GM19239 (cell line): ENCODE measurements at places on chromosomes 6 and 20.

- no peak for DNase-seq
These were observed 68.3 kb downstream of the NOL4L start for GRCh38 chr20:32516583-32517517.

DNA sequence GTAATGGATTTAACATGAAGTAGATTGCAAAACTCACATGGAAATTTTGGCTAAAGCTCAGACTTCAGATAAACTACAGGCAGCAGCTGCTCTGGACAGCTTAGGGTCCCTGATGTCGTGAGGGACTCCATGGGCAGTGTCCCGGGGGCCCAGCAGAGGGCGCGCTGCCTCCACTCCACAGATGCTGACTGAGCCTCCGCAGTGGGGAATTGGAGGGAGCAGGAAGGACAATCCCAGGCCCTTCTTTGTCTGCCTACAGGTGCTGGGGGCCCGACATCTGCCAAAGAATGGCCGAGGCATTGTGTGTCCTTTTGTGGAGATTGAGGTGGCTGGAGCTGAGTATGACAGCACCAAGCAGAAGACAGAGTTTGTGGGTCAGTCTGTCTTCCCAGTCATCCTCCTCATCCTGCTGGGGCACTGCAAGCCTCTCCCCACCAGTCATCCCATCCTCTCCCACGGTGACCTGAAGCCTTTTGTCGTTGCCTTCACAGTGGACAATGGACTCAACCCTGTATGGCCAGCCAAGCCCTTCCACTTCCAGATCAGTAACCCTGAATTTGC lies 35.9 kb downstream of the PLCG1 start:
- DNase-seq, result peak; percentile 68

DNA sequence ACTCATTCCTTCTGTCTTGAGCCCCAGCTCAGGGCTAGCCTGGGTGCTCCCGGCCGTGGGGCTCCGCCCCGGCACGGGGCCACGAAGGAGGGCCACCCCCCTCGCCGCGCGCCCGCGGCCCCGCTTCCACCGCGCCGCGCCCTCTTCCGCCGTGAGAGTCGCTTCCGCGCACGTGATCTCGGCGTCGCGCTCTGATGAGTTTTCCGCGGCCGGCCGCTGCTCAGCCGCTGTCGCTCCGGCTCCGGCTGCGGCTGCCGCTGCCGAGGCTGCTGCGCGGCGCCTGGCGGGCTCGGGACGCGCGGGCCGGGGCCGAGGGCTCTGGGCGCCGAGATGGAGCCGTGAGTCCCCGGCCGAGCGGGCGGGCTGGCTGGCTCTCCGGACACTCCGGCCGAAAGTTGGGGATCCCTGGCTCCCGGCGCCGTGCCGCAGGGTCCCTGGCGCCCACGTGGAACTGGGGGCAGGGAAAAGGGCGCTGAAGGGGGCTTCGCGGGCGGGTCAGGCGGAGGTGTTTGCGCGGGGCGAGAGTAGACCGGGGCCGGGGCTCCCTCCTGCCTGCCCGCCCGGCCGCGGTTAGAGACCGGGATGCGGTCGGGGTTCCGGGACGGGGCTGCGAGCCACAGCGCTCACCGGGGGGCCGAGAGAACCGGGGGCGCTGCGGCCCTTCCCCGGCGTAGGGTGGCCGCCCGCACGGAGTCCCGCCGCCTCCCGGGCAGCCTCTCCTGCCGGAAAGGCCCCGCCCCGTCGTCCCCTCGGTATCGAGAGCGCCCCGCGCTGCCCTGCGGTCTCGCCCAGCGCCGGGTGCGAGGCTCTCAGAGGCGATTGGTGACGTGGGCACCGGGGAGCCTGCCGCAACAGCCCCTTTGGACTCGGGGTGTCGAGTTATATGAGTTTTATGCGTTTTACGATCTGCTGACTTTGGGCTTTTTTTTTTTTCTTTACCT lies at the start of gene TMEM181:
Gene TMEM181, plus strand, starts transcription at position 197 of the 941 bp plus-strand sequence. Its CDS starts 134 bp downstream, at position 331.
- peak; percentile 84 for DNase-seq

DNA sequence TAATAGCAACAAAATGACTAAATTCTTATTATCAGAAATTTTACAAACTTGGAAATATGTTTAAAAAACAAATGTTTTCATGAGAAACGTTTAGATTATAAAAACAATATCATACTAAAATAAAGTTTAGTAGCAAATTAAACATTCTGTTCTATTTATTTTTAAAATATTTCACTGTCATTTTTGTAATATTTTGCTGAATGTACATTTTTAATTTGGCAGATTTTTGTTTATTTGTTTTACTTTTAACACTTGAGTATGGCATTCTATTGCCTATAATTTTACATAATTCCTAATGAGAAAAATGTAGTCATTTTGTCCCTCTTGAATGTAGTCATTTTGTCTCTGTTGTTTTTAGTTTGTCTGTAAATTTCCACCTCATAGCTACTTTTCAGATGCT lies 1400.2 kb downstream of the GRIK2 start:
- DNase-seq, result no peak

DNA sequence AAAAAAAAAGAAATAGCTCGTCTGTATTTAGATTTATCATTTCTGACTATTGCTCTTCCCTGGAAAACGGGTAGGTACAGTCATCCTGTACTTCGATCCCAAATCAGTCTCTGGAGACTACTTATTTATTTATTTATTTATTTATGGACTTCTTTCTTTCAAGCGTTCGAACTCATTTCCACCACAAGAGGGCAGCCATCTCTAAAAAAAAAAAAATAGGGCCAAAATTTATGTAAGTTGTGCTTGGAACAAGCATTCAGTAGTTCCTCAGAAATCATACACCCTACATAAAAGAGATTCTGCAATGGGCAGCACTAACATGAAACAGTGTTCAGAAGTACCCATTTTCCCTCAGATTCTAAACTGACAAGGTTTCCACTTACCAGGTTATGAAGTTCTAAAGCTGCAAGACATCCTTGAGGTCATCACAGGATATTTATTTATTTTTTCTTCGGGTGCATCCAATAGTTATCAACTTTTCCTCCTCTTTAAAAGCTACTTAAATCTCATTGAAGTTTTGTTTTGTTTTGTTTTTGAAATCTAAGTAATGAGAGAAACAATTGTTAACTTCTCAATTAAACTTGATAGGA lies 1.9 kb upstream of the BMP2 start:
- DNase-seq, result no peak

GRCh38 chr6:51788121-51788520 lies 299.3 kb downstream of the PKHD1 start:
- no peak for DNase-seq

GRCh38 chr6:139028215-139028657 lies 309 bp upstream of the ABRACL start:
- DNase-seq, result no peak

DNA sequence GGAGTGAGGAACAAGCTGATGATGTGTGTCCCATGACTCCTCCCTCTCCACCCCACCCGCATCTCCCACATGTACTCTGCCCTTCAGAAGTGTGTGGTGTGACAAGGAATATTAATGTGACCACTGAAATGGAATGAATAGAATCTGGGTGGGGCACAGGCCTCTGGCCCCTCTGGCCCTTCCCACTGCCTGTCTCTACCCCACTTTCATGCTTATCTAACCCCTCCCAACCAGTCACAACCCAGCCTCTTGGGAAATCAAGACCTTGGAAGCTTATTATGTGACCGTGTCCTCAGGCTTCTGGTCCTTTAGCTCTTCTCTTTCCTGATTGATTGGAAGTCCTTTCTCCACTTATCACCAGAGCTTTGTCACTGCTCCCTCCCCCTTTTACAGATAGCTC lies 312.2 kb upstream of the SOX4 start:
- DNase-seq, result no peak

GRCh38 chr6:44049163-44049988 lies 77.9 kb downstream of the MRPL14 start:
- no peak for DNase-seq

- no peak for DNase-seq
These were observed 26.8 kb downstream of the TRMT6 start for GRCh38 chr20:5923493-5923892.

DNA sequence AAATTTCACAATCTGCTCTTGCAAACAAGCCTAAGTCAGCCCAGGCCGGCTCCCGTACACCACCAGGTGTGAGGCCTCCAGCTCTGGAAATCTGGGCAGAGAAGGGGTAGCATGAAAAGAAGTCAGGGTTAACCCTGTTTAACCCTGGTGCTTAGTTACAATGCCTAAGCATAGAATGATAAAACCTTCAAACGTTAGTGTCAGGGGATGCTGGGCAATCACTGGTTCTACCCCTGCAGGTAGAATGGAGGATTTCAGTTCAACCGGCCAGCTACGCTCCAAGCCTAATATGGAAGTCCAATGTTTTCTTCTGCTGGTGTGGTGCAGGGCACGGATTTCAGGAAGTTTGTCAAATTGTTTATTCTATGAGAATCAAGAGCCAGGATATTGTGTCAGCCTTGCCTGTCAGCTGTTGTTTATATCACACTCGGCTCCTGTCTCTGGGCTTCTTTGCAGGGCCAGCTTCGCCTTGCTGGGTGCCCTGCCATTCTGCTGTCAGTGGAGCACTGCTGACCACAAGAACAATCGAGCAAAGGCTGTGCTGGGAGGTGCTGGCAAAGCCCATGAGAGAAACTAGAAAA lies 20.2 kb upstream of the CD93 start:
- no peak for DNase-seq

DNA sequence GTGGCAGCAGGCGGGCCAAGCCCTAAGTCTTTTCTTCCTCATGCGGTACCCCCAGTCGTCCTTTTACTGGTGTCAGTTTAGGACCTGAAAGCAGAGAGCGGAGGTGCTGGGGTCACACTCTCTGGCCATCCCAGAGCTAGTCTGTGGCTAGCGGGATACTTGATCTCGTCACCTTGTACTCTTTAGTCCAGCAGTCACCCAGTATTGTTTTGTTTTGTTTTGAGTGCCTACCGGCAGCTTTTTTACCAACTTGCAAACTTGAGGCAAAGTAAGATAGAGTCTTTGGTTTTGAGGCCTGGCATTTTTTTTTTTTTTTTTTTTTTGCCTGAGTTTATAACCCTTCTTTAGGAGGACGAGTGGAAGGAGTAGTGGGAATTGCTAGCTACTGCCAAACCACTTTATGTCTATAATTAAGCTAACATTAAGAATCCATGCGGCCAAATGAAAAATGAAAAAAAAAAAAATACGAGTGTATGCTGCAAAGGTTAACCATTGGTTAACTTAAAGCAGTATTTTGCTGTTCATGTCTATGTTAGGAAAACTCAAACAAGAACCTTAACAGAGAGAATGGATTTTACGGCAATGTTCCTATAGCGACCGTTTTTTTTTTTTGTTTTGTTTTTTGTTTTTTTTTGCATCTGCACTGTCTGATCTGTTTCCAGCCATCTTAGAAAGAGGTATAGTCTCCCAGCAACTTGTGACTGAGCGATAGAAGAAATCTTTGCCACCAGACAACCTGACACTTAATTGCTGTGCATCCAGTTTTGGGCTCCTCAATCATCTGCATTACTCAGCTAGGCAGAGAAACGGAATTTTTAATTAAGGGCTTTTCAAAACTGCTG lies 56.9 kb downstream of the FAM217A start:
- no peak for DNase-seq

GRCh38 chr6:13992417-13993055 lies 67.8 kb downstream of the RNF182 start:
- DNase-seq, result no peak

DNA sequence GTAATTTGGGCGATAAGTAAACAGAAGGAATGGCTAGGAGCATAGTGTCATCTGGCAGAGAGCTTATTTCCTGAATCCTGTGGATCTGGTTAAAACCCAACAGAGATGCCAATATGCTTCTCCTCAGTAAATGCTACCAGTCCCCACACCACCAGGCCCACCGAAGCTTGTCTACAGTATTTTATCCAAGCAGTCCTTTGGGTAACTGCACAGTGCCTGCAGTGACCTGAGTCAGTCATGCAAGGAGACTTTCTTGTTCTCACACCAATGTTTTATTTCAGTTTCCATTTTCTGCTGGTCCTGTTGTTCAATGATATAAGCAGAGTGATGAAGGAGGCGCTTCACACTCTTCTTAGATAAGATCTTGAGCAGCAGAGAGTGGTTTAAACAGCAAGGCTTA lies 326.3 kb downstream of the RIMS1 start:
- no peak for DNase-seq

GRCh38 chr6:26576929-26577719 lies 19.6 kb upstream of the ABT1 start:
- DNase-seq, result no peak

DNA sequence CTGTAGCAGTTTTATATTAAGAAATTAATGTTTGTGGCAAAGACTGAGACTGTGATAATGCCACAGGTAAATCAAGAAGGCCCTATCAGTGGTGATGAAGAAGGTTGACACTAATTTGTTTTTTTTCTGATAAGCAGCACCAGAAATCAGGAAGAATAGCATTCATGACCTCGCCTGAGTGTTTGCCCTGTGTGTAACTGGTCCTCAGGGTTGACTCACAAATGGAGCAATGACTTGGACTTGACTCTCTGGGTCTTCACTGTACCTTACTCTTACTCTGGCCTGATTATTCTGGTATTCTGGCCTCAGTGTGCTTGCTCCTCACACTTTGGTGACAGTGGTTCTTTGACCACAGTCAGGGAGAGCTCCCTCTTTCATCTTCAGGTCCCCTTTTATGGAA lies 243.9 kb downstream of the HAO1 start:
- DNase-seq, result no peak

DNA sequence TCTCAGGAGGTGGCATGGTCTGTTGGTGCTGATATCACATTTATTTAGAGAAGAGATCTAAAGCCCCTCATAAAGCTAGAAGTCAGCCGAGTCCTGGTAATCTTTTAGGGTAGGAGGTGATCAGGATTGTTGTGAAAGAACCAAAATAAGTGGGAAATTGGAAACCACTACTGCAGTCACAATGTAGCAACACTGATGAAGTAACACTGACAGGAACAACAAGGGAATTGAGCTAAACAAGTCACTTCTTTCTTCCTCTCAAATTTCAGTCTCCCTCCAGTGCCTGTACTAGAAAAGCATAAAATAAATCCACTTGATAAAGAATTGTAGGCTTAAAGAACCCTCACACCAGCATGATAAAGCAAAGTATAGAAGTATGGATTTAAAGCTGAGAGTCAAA lies 1509.0 kb downstream of the GRIK2 start:
- no peak for DNase-seq

DNA sequence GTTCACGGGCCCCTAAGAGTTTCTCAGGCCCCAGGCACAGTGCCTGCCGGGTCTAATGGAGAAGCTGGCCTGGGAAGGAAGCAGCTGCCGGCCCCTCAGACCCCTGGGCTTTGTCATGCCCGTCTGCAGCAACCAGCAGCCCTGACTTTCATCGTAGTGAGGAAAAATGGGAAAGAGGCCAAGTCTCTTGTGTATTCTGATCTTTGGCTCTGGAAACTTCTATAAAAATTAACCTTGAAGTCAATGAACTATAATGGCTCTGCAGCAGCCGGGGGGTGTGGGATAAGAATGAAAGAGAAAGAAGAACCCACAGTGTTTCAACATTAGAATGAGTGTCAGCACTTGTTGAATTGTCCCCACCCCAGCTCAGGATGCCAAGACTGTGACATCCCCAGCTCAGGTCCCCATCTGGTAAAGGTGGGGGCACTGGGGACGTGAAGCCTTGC lies 12.9 kb downstream of the TGM2 start:
- peak; percentile 76 for DNase-seq

- no peak for DNase-seq
These were observed 214.7 kb upstream of the TSHZ2 start for GRCh38 chr20:52757411-52757810.

- no peak for DNase-seq
These were observed 173.6 kb downstream of the CDC5L start for GRCh38 chr6:44561060-44561623.

GRCh38 chr6:1285556-1285955 lies 26.3 kb upstream of the FOXQ1 start:
- no peak for DNase-seq
